Fibroblast of upper back skin (primary cell): ENCODE measurements at places on chromosomes 16 and 17.

DNA sequence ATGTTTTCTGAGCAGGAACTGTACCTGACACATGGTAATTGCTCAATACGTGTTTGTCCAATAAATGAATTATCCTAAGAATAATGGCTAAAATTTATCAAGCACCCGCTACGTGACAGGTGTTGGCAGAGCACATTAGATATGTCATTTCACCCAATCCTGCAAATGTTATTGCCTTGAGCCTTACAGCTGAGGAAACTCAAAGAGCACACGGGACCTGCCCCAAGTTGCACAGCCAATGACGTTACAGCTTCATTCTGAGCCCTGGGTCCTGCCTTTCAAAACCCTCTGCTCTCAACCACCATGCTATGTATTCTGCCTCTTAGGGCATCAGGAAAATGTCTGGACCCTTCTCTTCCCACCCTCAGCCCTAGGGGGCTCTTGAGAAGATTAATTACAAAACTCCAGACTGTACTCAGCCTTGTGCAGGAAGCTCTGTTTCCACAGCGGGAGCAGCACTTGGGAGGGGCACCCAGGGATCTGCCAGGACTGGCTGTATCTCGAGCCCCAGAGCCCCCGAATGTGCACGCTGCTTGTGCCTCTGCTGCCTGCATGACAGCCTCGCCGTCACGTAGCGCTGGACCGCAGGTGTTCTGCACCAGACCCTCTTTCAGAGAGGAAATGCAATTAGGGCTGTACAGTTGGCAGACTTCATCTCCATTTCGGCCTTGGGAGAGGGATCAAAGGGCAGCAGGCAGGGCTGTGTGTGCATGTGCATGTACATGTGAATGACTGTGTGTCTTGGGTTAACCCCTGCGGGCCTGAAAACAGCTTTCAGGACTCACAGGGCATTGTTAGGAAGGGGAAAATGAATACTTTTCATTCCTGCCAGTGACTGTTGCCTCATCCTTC, 71.6 kb downstream of the GPR139 start:
- no peak for DNase-seq

GRCh38 chr17:79552824-79553223, 58.0 kb downstream of the RBFOX3 start:
- DNase-seq: no peak

DNA sequence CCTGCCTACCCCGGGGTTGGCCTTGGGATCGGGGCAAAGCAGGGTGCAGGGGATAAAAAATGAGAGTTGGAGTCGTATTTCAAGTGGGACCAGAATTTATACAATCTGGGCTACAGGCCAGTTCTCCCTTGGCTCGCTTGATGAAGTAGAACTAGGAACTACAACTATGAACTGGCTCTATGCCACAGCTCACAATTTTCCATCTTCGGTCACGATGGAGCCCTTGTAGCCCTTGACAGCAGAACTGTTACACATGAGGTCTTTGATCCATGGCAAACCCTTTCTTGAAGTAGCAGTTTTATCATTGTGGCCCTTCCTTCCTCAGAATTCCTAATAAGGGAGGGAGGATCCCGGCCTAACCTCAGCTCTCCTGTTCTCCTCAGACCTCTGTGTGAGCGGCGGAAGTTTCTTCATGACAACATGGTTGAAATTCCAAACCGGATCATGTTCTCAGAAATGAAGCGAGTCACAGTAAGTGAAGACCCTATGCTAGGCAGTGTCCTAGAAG, 17.1 kb downstream of the LIG3 start:
- peak; percentile 89 for DNase-seq

DNA sequence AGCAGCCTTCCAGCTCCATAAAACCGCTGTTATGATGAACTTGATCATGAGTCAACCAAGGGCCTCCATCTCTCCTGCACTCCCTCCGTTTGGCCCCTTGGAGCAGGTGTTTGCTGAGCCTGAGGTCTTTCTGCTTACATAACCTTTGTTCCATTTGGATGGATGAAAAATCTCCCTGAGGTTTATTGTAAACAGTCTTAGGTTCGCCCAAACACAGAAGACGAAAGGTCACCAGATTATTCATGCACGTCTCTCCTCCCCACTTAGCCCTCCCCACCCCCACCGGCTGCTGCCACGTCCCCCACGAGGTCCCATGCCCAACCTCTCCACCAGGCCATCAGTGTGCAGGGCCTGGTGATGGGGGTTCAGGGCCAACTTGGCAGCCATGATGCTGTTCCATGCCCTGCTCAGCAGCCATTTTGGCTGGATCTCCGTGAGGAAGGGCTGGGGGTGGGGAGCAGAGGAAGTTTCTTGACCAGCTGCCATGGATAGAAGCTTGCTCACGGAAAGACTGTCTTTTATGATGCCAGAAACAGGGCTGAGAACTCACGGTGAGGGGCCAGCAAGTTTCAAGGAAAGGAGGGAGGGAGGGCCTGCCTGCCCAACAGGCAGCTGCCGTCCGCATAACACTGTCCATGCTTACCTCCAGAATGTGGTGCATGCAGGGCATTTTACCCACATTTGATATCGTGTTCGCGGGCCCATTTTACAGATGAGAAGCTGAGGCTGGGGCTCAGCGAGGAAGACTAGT, 47.8 kb upstream of the FOXF1 start:
- no peak for DNase-seq

DNA sequence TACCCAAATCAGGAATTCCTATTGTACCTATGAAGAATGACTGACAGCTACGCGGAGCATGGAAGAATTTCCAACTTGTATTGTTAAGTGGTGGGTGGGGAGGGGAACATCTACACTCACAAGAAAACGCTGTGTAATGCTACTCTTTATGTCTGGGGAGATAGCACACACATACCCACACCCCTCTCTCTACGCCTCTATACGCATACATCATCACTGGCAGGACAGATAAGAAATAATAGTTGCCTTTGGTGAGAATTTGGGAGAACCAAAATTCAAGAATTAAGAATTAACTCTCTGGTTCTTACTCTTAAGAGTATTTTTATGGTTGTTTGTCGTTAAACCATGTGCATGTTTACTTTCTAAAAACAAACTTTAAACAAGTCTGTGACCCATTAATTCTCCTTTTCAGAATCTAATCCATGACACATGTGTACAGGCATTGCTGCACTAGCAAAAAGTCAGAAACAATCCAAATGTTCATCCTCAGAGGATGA, 33.9 kb downstream of the CREBBP start:
- no peak for DNase-seq
